Stimulated activated CD8-positive, alpha-beta memory T cell treated with anti-CD3 and anti-CD28 coated beads, Interleukin-15, amount 100 ng/mL, for 4 hours (primary cell): ENCODE measurements at places on chromosomes 3 and 15.
A peak's percentile ranks its signal among the peaks of the same experiment; 100 is the strongest.

DNA sequence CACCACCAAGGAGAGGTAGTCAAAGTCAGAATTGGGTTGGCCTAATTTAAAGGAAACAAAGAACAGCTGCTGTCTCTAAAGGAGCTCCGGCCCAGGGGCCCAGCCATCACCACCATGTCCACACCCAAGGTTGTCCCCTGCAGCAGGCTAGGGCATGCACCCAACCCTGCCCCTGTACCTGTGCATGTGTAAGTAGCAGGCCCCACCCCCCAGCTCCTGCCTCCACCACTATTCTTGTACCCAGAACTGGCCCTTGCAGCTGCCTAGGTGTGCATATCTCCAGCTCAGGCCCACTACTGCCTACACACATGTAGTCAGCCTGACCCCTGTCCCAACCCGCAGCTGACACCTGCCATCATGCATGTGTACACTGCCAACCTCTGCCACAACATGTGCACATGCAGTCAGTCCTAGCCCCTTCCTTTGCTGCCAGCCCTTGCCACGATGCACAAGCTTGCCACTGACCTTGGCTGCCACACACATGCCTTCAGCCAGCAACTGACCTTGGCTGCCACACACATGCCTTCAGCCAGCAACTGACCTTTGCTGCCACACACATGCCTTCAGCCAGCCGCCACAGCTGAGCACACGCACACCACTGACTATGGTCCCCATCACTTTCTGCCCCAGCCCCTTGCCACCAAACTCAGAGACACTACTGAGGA, 39.7 kb downstream of the FGF12 start:
- no peak for DNase-seq

DNA sequence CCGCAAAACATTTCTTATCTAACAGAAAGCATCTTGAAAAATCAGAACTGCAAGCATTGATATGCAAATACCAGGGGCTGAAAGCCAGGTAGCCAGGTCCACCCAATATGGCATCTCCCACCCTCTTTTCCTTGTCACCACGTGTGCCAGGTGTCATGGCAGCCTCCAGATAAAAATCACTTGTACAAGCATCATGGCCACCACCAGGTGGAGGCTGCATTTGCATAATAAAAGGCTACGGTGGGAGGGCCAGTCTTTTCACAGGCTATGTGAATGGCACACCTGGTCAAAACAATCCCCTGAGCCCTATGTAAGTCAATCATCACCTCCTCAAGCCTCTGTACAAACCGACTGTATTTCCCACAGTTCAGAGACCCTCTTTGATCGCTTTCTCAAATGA, 1233.1 kb upstream of the ALCAM start:
- DNase-seq = no peak

GRCh38 chr3:32200490-32200889, 38.0 kb upstream of the CMTM8 start:
- no peak for DNase-seq

GRCh38 chr3:96813134-96813819, 1.1 kb upstream of the EPHA6 start:
- DNase-seq = no peak

DNA sequence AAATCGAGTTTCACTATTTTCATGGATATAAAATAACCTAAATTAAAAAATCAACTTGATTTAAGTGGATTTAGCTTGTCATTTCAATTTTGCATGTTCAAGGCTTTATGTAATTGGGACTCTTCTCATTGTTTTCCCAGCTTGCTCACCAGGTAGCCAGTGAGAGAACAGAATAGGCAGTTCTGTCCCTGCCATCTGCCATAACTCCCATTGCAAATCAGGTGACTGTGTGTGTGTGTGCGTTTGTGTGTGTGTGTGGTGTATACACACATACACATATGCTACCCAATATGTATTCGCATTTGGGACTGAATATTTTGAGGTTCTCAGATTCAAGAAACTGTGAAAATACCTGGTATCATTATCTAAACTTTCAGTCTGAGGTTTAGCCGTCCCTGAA, 1069.8 kb downstream of the IGSF11 start:
- no peak for DNase-seq

DNA sequence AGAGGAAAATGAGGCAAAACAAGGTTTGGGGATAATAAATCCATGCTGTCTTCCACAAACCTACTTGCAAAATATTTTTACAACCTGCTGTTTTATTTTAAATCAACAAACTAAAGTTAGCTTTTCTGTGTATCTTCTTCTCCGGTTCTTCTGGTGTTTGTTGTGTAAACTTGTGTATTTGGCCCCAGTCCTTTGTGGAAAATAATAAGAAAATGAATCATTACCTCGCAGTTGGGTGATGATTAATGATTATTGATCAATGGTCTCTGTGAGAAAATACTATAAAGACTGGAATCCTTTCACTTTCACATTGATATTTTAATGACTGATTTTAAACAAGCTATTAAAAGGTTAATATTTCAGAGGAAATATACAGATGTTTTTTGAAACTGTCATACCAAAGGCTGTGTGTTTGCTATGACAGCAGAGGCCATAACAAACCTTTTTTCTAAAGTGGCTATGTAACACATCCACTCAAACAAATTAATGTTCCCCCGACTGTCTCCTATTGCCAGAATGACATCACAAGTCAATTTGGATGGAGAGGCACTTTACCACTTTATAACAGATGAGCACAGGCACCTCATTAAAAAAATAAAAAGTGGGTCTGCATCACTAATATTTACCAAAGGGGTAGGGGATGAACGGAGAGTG, 152.5 kb downstream of the MEX3B start:
- DNase-seq = no peak

DNA sequence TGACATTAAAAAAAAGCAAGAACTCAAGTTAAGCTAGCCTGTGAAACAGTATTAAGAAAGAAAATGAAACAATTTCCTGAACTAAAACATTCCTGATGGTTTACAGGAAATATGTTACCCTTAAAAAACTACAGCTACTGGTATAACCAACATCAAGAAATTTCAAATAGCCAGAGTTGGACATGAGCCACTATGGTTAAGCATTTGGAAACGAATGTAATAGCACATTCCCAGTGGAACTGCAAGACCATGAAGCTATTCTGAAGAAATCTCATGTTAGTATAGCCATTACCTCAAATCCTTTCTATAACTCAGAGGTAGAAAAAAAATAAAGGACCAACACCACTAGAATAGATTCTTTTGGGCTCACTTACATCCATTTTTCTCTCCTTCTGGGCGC, 30.2 kb downstream of the CPNE4 start:
- DNase-seq = no peak

GRCh38 chr15:43505738-43506137, 11.7 kb upstream of the MAP1A start:
- no peak for DNase-seq

DNA sequence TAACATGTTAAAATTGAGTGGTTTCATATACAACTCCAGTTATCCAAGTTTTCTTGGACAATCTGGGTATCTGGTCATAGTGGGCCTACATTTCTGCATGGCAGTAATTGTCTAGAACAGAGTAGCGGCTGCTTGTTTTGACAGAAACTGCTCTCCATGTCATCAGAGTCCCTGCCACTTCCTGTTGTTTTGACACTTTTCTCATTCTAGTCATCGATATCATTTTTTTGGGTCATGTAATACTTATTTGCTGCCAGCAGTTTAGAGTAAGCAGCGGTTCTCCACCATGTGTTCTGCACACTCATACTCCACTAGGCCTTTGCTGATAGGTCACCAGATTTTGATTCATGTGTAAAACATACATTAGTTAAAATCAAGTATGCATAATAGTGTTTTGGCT, 81.5 kb downstream of the SLC25A26 start:
- peak; percentile 10 for DNase-seq

- no peak for DNase-seq
These were observed 23.1 kb downstream of the FGD5 start for GRCh38 chr3:14841836-14842235.

- DNase-seq = no peak
These were observed 164.2 kb downstream of the FOXP1 start for GRCh38 chr3:71419369-71419768.

GRCh38 chr3:192884777-192885773, 32.6 kb downstream of the MB21D2 start:
- no peak for DNase-seq

GRCh38 chr3:108608750-108609149, 19.2 kb downstream of the DZIP3 start:
- no peak for DNase-seq

- DNase-seq = no peak
These were observed at the start of gene CGNL1 for GRCh38 chr15:57375827-57376695. CGNL1 (plus strand) TSS chr15:57376505; CDS start chr15:57438000, 61,495 bp downstream.

DNA sequence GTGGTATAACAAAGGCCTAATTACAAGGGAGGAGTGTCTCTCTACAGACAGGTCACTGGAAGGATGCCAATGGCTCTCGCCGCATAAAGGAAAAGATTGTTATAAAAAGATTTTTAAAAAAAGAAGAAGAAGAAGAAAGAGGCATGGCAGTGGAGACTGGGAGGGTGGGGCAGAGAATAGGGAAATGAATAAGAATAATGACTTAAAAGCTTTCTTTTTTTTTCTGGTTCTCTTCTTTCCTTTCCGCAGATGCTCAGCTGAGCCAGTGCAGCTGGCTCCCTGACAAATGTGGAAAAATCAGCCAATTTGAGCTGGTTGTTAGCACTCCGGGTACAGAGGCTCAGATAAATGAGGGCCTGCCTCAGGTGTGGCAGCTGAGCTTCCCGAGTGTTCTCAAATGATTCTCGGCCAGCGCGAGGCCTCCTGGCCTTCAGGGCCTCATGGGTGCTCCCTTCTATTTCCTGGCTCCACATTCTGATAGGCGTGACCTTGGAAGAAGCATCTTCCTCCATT, 234.1 kb downstream of the RORA start:
- DNase-seq = no peak

DNA sequence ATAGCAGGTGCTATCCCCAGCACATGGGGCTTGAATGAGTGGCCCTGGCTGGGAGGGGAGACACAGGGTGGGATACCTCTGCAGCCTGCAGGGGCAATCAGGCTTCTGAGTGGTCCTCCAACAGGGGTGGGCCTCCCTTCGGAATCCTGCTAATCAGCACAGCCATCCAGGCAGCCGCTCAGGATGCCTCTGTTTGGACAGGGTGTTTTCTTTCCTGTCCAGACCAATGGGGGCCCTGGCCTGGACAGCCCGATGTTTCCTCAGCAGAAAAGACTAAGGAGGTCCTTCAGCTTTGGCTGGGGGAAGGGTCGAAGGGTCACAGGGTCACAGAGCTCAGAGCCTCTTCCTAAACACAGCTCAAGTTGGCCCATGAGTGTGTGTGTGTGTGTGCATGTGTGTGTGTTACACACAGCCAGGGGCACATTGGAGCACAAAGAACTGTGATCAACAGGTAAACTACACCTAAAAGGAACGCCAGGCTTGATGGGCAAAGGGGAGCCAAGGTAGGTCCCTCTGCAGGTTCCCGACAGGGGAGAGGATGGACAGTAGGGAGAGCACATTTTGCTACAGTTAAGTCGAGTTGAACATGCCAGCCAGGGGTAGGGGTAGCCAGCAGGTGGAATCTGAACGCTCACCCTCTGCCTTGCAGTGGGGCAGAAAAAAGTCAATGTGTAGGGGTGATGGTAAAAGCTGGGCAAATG, 1.1 kb upstream of the HAPLN3 start:
- no peak for DNase-seq

DNA sequence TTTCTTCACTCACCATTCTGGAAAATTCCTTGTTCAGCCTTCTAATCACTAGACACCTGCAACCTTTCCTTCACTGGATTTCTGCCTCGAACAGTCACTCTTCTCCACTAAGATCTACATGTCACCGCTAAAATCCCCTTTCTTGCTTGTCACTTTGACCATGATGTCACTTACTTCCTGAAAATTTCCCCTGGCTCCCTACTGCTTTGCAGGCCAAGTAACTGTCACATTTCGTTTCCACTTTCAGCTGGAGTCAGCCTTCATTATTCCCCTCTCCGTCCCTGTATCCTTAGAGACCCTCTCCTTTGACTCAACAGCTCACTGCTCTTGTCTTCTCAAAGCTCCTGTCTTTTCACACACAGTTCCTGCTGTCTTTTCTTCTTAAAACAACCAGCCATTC, 15.9 kb downstream of the CHL1 start:
- DNase-seq = no peak

- no peak for DNase-seq
These were observed 657.5 kb downstream of the GRM7 start for GRCh38 chr3:7518456-7518855.

DNA sequence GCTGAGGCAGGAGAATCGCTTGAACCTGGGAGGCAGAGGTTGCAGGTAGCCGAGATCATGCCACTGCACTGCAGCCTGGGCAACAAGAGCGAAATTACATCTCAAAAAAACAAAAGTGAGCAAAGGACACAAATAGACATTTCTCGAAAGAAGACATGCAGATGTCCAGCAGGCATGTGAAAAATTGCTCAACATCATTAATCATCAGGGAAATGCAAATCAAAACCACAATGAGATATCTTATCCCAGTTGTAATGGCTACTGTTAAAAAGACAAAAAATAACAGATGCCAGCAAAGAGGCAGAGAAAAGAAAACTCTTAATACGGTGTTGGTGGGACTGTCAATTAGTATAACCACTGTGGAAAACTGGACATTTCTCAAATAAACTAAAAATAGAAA, 20.9 kb downstream of the ASB7 start:
- no peak for DNase-seq

DNA sequence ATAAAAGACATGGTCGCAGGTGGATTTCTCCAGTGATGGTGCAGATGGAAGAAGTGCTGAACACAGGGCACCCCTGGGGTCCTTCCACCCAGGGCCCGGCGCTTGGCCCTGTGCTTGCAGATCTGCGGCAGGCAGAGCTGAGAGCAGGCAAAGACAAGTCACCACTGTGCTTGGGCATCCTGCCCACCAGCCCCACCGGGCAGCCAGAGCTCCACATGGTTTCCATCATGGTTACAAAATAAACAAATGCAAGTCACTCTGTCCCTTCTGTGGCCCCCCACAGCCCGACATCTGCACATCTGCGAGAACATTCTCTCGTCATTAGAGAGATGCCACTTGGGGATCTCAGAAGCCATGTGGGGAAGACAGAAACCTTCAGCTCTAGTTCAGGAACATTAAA, 37.6 kb upstream of the SFMBT1 start:
- no peak for DNase-seq

DNA sequence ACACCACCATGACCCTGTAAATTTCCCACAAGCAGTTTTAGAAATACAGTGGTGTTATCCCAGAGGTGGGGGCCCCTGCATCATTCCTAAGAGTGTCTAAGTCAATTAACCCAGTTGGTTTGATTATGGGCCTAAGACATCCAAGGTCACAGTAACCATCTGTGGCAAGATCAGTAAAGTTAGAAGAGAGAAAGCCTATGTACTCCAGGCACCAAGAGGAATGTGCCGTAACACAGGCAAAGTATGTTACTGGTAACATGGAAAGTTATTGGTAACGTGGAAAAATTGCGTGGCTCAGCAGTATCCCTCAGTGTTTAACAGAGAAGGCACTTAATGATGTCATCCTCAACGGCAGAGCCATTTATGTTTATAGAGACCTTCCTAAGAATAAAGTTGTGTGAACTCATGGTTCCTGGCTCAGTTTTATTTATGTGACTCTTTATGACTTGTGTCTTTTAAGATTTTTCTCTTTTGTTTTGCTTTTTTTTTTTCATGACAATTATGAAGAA, 144.1 kb upstream of the RASGRP1 start:
- DNase-seq = no peak
